Stimulated activated CD8-positive, alpha-beta memory T cell treated with anti-CD3 and anti-CD28 coated beads, Interleukin-4, amount 100 ng/mL, for 1 hour (primary cell): ENCODE measurements at places on chromosomes 6 and 20.

- no peak for DNase-seq
Observed at GRCh38 chr6:37517411-37517812, 17.7 kb upstream of the CCDC167 start.

DNA sequence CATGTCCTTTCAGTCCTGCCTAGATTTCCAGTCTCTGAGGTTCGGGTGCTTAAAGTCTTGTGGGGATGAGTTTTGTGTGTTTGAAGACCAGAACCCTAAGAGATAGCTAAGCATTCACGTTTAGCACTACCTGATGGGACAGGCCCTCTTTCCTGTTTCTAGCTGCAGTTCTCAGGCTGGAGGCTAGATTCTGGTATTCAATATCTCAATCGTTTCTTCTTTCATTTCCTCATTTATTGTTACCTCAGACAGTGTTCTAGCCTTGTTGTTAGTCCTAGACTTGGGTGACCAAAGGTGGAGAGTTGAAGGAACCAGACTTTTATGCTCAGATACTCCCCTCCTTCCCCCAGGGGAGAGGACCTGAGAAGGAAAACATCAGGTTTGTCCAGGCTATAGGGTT, 16.8 kb downstream of the CEP250 start:
- DNase-seq, result no peak

DNA sequence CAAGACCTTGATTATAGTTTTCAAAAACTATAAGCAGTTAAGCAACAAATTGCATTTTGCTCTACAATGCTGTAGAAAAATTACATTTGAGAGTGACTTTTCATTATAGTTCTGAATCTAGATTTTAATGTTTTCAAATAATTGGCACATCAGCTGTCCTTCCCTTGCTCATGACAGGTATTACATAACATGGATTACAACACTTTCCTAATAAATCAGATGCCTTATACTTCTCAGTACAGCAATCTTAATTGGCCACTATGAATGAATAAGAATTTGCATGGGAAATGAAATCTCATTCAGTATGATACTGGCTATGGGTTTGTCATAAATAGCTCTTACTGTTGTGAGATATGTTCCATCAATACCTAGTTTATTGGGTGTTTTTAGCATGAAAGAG, 29.9 kb downstream of the HSF2 start:
- DNase-seq, result no peak

GRCh38 chr6:62150048-62150663, 135.9 kb downstream of the KHDRBS2 start:
- DNase-seq, result no peak

DNA sequence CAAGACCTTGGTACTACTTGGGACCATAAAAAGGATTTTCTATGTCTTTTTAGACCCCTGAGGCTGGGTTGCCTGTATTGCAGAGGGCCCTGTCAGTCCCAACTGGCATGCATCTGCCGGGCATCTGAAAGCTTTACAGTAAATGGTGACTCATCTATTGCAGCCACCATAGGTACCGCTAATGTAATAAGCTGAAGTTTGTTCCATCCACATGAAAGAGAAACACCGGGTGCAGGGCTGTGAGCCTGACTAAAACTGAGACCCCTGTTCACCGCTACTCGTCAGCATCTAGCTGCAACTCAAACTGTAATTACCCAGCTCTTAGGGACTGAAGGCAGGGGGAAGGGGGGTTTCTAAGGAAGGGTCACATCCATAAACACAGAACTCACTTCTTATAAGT, 49.5 kb downstream of the TRERF1 start:
- DNase-seq, result peak; percentile 13

- no peak for DNase-seq
Observed at GRCh38 chr20:55882286-55882685, 123.0 kb downstream of the CBLN4 start.

GRCh38 chr6:70673601-70674000, 5.9 kb downstream of the SMAP1 start:
- DNase-seq, result no peak

DNA sequence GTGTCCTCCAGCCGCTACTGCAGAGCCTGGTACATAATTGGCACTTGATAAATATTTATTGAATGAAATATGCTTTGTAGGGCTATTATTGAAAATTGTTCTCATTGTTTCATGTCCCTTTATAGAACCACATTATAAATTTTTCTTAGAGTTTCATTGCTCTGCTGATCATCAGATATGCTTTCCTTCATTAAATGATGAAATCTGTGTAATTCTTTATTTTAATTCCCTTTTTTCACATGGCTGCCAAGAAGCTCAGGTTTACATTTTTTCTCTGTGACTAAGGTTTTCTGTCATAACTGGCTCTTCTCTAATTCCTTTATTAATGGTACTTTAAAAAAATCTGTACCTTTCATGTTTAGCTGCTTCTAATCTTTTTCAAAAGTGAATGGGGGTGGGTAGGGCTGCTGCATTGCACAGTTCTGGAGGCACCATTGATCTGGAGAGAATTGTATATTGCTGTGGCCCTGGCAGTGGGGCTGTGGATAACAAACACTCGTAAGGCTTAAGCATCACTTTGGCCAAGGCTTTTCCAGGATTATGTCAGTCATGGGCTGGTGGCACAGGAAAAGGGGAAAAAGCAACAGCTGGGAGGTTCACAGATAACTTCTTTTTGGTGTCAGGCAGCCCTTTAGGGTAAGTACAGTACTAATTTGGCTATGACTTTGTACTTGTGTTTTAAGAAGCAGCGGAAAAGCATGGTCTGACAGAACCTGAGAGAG, 43.8 kb downstream of the ARFGEF2 start:
- no peak for DNase-seq

- DNase-seq, result no peak
Observed at GRCh38 chr6:52611833-52612232, 35.0 kb upstream of the TRAM2 start.
